ENCODE measurements at places on chromosomes 11 and 22.
A peak's percentile ranks its signal among the peaks of the same experiment; 100 is the strongest.

DNA sequence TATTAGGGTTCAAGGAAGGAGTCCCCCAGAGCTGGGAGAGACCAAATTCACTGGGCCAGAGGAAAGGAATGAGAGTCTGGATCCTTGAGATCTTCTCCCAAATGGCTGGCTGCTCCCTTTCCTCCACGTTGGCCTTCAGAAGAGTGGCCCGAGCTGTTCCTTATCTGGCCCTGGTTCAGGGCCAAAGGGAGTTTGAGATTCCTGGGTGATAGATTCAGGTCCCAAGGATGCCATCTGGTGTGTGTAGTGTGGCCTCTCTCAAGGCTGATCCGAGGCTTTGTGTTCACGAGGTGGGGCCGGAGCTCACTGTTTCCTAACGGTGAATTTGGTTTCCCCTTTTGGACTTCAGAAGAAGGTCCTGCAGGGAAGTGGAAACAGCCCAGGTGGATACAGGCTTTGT, 17.4 kb upstream of the ABCC8 start:
- no peak for DNase-seq

DNA sequence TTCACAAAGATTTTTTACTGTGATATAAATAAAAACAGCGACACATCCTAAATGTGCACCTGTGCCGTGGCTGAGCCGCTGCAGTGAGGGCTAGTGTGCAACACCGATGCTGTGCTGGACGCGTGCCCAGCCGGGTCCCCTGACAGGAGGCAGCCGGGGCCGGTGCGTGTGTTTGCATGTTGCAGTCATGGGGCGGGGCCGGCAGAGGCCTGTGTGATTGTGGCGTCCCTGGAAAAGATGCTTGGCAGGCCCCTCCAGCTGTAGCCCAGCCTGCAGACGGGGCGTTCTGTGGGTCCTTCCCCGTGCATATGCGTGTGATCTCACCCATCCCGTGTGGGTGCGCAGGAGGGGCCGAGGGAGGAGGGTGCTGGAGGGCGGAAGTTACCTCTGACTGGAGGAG, 30.6 kb downstream of the MUC6 start:
- no peak for DNase-seq

GRCh38 chr11:71447791-71448256, 369 bp downstream of the DHCR7 start:
- peak; percentile 3 for DNase-seq

GRCh38 chr11:19511413-19512183, 201.0 kb upstream of the NAV2 start:
- DNase-seq, result no peak

DNA sequence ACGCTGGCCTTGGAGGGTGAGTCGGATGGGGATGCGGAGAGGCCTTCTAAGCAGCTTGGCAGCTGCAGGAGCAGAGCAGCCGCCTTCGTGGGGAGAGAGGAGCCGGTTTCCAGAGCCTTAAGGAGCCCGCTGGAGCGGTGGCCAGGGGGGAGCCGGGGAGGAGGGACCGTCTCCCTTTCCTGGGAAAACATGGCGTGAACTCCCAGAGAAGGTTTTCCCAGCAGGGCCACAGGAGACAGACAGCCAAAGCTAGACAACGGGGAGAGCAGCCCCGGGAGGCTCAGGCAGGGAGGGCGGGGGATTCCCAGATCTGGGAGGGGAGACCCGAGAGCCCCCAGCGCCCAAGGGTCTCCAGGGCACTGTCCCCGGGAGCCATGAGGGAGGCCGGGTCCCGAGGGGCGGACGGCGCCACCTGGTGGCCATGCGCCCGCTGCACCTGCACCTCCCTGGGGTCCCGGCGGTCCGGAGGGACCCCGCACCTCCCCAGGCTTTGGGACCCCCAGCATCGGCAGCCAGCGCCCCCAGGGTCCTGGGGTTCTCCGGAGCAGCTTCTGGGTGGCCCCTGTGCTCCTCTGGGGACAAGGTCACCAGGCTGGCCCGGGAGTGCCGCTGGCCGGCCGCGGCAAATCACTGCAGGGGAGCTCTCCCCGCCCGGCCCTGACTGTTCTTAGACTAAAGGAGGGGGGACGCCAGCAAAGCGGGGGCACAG, 2.4 kb upstream of the SYT8 start:
- DNase-seq, result peak; percentile 4

DNA sequence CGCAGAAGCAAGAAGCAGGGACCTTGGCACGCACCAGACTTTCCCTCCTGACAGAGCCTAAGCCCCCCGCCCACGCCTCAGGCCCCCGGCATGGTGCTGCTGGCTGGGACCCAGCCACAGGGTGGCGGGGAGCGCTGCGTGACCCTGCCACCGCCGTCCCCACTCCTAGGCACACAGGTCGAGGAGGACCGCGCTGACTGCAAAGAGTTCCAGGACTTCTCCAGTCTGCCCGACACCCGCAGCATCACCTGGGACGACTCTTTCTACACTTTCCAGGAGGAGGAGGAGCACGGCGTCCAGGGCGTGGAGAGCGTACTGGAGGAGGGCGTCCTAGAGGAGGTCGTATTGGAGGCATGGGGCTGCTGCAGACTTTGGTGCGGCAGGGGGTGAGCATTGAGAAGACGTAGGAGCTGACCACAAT, 103.7 kb downstream of the TRIM51G start:
- DNase-seq, result no peak

GRCh38 chr11:109894242-109894641, 198.9 kb upstream of the ZC3H12C start:
- DNase-seq, result no peak

GRCh38 chr22:19105456-19105855, 16.8 kb downstream of the DGCR2 start:
- DNase-seq, result no peak

DNA sequence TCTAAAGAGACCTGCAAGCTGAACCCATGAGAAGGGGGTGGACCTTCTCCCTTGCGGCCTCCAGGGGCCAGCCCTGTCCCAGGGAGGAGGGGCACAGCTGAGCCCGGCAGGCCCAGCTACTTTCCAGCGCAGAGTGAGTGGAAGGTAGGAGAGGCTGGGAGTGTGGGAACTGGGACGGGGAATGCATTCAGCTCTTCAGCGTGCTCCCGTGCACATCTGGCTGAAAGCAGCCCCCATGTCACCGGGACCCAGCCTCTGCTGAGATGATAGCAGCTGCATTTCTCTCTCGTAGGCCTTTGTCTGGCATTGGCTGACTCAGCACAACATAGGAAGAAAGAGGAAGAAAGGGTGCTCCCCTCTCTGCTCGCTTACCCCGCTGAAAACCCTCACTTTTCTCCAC, 951.5 kb downstream of the TBC1D22A start:
- no peak for DNase-seq

GRCh38 chr22:47151490-47151889, 389.0 kb downstream of the TBC1D22A start:
- DNase-seq, result no peak

- DNase-seq, result no peak
Measured at GRCh38 chr11:129247135-129247534, 55.0 kb upstream of the ARHGAP32 start.

All from RKO (cell line).